DMS79 (cell line): ENCODE measurements at places on chromosomes 4 and X.

DNA sequence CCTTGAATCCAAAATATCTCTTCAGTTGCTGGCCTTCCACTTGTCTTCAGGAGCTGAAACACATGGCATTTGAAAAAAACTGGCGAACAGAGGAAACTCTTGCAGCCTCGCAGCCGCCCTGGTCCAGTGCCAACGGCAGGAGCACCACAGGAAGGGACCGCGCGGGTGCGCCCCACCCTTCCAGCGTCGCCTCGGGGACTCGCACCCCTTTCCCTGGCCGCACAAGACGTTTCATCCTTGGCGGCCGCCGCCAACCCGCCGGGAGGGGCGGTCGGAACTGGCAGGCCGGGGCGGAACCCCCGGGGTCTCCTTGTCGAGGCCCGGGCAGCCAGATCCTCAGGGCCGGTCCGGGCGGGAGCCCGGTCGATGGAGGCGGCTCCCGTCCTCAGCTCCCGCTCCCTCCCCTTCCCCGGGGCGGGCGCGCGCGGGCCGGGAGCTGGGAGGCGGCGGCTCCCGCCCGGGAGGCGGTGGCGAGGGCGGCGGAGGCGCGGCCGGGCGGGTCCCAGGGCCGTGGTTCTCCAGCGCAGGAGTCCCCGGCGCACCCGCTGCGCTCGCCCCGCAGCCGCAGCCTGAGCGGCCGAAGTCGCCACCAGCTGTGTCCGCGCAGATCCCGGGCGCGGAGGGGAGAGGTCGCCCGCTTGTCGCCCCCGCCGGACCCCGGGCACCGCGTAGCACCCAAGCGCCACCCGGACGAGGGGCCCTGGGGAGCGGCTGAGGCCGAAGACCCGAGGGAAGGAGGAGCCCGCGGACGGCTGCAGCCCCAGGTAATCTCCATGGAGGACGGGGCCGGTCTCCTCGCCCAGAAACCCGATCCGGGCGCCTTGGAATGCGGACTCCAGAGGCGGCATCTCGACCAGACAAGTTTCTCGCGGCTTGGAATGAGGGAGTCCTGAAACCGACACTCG lies 886 bp upstream of the NDST3 start:
- no peak for DNase-seq

DNA sequence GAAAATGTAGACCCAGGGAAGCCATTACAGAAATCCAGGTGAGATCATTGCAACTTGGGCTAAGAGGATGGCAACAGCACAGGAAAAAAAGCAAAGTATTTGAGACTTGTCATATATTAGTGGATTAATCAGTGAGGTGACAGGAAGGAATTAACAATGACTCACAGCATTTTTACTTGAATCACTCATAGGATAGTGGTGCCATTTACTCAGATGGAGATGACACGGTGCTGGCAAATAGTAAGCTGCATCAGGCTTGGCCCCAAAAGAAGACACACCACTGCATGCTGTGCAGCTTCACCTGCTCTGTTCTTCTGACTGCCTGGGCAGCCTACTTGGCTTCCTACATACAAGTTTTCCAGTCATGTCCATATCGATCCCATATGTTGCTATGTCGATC lies 144.8 kb downstream of the FRYL start:
- no peak for DNase-seq

- no peak for DNase-seq
These were observed 11.1 kb downstream of the TXLNG start for GRCh38 chrX:16797358-16797757.

- DNase-seq, result no peak
These were observed 435.7 kb upstream of the FMR1 start for GRCh38 chrX:147476008-147476407.

- no peak for DNase-seq
These were observed 255.4 kb upstream of the TTC29 start for GRCh38 chr4:147201016-147201415.

DNA sequence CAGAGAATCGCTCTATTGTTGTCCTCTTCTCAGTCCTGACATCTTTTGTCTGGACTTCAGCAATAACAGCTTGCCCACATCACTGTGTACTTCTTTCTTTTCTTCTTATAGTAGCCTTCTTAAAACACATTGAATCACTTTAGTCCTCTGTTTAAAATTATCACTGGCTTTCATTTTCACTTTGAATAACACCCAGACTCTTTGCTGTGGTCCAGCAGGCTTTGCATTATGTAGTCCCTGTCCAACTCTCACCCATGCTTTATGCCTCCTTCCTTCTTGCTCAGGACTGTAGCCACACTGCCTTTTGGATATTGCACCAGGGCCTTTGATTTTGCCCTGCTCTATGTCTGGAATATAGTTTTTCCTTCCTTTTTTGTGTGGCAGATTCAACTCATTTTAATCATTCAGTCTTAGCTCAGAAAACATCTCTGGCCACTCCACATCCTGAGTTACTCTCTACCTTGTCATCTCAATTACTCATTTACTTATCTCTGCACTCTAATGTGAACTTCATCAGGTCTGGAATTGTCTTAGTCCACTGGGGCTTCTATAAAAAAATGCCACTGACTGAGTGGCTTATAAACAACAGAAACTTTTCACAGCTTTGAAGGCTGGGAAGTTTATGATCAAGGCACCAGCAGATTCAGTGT lies 168.2 kb downstream of the C4orf33 start:
- no peak for DNase-seq

DNA sequence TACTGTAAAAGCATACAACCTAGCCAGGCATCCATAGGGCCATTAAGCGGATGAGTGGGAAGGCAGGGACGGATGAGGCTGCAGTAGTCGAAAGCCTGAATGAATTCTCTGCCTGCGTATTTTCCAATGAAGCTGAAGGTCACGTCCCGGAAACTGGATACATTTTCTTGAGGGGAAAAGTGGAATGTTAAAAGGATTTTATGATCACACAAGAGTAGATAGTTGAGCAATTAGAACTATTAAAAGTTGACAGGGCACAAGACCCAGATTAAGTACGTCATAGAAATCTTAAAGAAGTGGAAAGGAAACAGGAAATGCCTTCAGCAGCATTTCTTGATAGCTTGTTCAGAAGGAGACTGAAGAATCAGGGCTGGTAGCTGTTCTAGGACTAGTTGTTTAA lies 98.3 kb upstream of the CXXC4 start:
- no peak for DNase-seq

DNA sequence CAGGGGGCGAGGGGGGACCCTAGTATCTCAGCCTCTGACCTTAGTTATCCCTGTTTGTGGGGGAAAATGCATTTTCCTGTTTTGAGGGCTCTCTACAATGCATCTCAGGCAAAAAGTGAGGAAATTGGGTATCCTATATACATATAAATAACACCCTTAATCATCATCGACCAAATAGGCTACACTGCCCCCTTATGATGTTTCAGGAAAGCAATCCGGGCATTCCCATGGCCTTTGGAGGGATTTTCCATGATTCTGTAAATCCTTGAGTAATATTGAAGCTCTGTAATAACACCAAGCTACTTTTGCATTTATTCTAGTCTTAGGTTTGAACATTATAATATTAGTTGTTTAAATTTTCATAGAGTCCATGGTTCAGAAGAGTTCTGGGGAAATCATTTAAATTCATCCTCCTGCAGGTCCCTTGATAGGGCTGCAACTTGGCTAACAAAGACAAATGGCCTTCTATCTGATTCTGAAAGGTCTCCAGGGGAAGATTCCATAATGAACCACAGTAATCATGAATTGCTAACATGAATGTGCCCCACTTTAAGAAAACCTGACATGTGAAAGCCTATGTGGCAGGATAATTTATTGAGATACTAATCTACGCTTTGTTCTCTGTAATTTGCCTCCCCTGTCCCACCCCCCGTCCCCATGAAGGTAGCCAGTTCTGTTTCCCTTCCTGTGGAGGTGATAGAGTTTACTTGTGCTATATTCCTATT lies 91.5 kb upstream of the SCOC start:
- no peak for DNase-seq

DNA sequence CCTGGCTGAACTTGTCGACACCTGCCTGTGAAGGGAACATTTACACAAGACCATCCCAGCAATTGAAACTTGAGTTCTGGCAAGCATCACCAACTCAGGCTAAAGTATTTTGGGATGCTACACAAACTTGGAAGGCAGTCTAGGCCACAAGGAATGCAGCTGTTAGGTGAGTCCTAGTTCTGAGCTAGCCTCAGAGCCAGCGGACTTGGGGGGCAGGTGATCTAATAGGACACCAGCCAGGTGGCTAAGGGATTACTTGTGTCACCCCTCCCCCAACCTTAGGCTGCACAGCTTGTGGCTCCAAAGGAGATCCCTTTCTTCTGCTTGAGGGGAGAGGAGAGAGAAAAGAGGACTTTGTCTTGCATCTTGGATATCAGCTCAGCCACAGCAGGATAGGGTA lies 62.3 kb upstream of the DKK2 start:
- DNase-seq, result no peak

GRCh38 chr4:71445811-71446210 lies 107.0 kb downstream of the SLC4A4 start:
- DNase-seq, result peak; percentile 16

DNA sequence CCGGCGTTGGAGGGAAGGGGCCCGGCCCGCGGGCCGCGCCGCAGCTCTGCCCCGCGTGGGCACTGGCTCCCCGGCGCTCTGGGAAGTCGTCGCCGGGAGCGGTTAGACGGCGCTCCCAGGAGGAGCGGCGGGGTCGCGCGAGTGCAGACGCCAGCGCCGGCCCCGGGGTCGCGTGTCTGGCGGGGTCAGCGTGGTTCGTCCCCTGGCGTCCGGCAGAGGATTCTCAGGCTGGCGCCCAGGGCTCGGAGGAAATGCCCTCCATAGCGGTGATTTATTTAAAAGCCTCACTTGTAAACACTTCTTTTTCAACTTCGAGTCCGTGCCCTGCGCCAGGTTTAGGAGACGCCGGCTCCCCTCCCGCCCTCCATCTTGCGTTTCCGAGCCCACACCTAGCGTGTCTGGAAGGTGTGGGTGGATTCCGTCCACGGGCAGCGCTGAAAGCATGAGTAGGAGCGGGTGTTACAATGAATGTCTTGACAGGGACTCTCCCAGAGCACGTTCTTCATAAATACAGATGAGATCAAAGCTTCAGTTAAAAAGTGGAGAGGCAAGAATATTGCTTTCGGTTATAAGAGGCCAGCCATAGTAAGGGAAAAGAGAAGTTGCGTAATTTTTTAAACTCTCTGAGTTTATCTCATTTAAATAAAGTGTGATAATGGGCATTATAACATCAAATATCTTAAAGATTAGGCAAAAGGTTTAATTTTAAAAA lies 692 bp downstream of the FAM241A start:
- DNase-seq, result no peak

- no peak for DNase-seq
These were observed 32.8 kb upstream of the NOCT start for GRCh38 chr4:138982754-138983153.

DNA sequence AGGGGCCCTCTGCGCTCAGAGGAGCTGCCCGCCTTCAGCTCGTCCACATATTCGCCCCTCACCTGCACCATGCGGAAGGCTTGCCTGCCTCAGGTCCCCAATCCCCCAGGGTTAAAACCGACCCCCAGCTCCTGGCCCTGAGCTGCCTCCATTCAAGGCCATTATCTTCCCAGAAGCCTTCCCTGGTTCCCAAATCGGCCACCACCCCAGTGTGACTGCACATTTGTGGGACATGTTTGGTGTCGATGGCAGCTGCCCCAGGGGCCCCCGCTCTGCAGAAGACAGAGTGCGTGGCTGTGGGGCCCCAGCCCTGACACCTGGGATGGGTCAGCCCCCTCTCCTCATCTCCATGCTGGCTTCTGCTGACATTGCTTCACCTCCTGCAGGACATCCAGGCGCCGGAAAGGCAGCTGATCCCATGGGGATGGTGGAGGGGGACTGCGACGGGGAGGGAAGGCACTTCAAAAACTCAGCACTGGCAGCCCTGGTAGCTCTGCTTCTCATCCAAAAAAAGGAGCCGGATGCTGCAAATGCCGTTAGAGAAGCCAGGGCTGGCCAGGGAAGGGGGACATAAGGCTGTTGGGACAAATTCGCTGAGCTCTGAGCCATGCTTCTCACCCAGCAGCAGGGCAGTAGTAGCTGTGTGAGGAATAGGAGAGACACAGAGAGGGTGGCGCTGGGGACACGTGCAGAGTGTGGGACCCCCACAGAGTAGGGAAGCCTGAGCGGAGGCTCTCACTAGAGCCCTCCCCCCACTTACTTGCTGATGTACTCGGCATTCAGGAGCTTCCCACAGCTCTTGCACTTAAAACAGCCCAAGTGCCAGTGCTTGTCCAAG lies 78.5 kb downstream of the ABLIM2 start:
- DNase-seq, result no peak

DNA sequence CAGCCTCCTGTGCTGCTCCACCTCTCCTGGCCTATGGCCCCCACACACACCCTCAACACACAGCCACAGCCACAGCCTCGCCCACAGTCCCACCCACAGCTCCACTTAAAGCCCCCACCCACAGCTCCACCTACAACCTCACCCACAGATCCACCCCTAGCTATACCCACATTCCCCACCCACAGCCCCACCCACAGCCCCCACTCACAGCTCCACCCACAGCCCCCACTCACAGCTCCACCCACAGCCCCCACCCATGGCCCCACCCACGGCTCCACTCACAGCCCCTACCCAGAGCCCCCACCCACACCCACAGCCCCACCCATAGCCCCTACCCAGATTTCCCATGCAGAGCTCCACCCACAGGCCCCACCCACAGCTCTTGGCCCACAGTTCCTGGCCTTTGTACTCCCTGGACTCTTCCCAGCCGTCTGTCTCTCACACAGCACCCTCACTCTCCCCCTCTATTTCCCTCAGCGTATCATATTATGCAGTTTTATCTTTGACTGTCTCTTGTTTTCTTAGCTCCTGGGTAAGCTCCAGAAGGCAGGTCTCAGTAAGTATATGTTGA lies 322.5 kb downstream of the EVC2 start:
- DNase-seq, result no peak

DNA sequence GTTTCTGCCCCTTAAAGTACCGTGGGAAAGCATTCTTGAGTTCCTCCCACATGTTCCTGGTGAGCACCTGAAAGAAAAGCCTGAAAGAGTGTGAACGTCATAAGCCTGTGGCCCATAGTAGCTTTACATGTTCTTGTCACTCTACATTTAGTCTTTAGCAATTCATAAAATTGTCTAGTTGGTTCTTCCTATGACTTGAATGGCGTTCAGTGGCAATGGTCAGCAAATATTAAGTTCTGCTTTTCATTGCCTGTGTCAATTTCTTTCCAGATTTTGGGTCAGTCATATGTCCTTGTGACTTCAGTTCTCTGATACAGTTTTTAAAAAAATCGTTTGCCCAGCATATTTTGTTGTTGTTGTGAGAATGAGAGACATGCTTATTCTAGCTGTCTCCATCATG lies 650.0 kb upstream of the BOD1L1 start:
- no peak for DNase-seq

- peak; percentile 8 for DNase-seq
These were observed 9.0 kb upstream of the SLC25A14 start for GRCh38 chrX:130330706-130331105.

- DNase-seq, result no peak
These were observed 79.3 kb downstream of the FAM114A1 start for GRCh38 chr4:38946919-38947318.

DNA sequence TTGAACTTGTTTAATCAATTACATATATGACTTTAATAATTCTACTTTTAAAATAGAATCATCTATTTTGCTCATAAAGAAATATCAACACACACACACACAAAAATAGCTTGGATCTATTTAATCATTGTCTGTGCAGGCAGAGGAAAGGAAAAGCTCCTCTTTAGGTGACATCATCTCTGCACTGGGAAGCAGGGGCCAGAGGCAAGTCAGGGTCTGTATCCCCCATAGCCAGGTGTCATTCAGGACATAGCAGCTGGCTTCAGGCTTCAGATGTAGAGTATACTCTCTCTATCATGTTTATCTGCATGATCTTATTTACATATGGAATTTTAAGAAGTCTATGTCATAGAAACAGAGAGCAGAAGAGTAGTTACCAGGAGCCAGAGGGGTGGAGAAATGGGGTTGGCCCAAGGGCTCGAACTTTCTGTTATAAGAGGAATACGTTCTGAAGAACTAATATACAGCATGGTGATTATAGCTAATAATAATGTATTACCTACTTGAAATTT lies 110.4 kb upstream of the LDB2 start:
- no peak for DNase-seq
